Stimulated activated CD4-positive, alpha-beta T cell treated with anti-CD3 and anti-CD28 coated beads, Interleukin-1b, Interleukin-23, amount 100 ng/mL, for 4 hours (primary cell): ENCODE measurements at places on chromosomes 1 and 21.

DNA sequence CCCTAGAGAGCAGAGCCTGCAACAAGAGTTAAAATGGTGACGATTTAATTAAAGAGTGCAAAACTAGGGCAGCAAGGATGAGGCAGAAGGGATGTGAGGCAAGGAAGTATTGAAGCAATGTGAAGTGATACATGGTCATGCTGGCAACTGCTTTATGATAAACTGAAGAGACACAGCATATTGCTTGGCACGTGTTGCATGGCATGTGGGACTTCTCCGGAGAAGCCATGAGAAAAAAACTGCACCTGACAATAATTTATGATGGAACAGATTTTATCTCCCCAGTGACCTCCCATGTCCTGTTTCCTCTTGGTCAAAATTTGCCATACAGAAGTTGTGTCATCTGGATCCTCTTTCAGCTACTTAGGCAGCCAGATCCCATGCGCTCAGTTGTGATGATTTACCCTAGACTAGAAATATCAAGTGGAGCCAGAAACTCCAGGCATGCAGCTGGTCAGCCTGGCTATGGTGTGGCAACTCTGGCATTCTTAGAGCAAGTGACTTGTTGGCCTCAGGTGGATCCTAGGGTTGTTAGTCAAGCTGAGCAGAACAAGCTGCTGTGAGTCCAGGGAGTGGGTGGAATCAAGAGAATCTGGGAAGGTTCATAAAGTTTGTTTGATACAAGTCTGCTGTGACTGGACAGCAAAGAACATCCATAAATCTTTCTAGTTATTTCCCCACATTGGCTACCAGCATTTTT is 611.4 kb upstream of the USP24 start:
- no peak for DNase-seq

- DNase-seq: peak; percentile 50
These were observed at the start of gene ETNK2 for GRCh38 chr1:204151552-204152309. Gene ETNK2, minus strand, starts transcription at chr1:204152044. Its CDS starts 192 bp downstream, at chr1:204151852.

DNA sequence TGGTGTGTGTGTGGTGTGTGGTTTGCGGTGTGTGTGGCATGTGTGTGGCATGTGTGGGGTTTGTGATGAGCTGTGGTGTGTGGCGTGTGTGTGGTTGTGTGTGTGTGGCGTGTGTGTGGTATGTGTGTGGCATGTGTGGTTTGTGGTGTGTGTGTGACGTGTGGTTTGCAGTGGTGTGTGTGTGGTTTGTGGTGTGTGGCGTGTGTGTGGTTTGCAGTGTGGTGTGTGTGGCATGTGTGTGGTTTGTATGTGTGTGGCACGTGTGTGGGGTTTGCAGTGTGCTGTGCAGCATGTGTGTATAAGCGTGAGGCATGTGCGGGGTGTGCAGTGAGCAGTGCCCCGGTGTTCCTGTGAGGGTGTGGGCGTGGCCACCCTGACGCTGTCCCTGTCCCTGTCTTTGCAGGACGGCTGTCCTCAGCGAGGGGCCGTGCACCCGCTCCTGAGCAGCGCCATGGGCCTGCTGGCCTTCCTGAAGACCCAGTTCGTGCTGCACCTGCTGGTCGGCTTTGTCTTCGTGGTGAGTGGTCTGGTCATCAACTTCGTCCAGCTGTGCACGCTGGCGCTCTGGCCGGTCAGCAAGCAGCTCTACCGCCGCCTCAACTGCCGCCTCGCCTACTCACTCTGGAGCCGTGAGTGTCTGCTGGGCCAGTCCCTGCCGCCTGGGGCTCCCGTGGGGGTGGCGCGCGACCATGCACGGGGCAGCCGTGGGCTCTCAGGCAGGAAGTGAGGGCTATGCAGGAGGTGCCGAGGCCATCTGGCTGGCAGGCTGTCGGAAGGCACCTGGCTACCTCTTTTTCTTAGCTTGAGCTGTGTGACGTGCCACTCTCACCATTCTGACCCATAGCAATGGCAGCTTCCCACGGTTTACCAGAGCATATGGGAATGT is 52.6 kb upstream of the TRAPPC10 start:
- DNase-seq: no peak

- no peak for DNase-seq
These were observed 166.5 kb downstream of the TNR start for GRCh38 chr1:175576865-175577264.

GRCh38 chr1:21763694-21764419 is 19.1 kb downstream of the USP48 start:
- DNase-seq: no peak

GRCh38 chr1:7579016-7579415 is 192.1 kb upstream of the VAMP3 start:
- no peak for DNase-seq

- no peak for DNase-seq
These were observed 3.8 kb downstream of the RGS13 start for GRCh38 chr1:192639607-192640368.

- no peak for DNase-seq
These were observed 33.3 kb downstream of the COQ8A start for GRCh38 chr1:226973371-226973897.

DNA sequence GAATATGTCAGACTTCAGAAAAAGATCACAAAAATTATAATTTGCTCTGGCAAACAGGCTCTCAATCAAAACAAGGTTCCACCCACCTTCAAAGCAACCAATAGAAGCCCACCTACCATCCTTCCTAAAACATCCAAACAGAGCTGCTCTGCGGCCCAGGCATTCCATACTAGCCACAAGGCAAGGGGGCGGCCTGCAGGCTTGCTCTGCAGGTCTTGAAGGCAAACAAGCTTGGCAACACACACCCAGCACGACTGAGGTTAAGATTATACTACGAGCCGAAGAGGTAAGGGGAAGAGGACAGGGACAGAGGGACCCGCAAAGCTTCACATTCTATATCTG is 207.3 kb downstream of the SLC45A1 start:
- DNase-seq: no peak

DNA sequence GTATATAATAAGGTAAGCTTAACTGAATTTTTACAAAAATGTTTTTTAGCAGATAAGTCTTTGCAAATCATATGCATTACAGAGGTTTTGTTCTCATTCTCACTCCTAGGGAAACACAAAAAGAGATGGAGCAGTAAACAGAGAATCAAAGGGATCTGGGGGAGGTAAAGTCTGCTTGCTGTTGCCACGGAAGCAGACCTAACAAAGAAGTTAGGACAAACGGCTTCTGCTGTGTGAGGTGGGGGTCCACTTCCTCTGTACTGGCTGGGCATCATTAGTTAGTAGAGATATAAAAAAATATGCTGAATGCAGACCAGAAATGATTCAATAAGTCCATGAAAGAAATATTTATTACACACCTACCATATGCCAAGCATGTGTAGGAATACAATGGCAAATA is 34.2 kb downstream of the GJA5 start:
- no peak for DNase-seq
